ENCODE measurements at places on chromosomes 2 and 18.

DNA sequence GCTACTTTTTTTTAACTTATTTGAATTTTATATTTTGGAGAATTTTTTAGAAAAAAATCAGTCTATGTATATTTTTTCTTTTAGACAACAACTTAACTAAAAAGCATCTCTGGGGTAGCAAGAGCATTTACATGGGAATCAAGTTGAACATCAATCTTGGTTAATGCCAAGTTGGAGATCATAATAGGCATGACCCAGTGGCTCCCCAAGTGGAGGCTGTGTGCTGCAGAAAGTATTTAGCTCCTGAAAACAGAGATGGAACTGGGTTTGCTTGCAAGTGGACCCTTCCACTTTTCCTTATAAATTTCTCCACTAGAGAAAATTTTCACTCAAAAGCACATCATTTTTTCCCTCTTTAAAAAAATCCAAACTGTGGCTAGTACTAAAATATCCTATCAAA is 23.9 kb upstream of the CAVIN2 start:
- no peak for DNase-seq

GRCh38 chr18:28079883-28080282 is 97.0 kb downstream of the CDH2 start:
- DNase-seq = no peak

DNA sequence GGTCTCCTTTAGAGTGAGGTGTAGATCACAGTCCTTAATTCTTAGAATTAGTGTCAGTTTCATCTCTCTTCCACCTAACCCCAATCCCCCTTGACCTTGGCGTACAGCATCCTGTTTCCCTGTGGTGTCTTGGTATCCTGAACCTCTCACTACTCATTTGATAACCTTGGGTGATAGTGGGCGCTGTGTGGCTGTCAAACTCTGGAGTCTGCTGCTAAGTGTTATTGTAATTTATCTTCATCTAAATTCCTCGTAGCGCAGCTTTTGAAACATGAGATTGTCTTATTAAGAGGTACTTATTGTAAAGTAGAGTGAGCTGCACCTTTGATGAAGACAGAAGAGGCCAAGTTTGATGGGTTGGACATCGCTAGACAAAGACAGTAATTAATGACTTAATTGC is 222.6 kb upstream of the SPRED2 start:
- no peak for DNase-seq

GRCh38 chr2:206824993-206825392 is 59.6 kb downstream of the FASTKD2 start:
- no peak for DNase-seq

- no peak for DNase-seq
Measured at GRCh38 chr2:88738271-88738670, 46.8 kb downstream of the RPIA start.

GRCh38 chr2:197191940-197192322 is 118.6 kb downstream of the ANKRD44 start:
- DNase-seq = peak; percentile 79

DNA sequence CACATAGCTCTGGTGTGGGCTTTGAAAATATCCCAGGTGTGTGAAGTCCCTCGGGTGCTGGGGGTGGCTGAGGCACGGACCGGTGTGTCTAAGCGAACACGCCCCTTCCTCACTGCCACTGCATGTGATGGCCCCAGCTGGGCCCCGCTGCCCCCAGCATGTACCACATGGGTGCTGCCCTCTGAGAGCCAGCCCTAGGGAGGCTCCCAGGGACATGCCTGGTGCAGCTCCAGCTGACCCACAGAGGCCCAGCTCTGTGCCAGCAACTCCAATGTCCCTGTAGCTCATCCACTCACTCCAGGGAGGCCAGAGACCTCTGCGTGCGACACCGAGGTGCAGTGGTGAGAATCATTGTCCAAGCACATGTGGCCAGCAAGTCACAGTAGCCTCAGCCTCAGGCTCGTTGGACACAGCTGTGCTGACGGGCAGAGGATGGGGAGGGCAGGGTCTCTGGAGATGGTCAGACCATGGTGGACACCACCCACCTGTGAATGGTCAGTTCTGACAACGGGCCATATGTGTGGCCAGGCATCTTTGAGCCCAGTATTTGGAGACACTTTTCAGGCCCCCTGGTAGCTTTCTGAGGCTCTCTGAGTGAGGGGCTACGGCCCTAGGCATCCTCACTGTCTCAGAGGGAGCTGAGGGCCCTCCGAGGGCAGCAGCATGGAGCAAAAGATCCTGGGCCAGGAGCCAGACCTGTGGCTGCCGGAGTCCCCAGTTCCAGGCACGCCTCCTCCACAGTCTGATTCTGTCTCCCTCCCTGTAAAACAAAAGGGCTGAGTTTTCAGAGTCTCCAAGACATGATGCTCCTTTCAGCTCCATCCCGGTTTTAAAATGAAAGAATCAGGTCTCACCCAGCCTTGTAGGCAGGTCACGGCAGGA is 220.7 kb downstream of the NDUFA10 start:
- DNase-seq = peak; percentile 25
